HFFc6 (cell line): ENCODE measurements at places on chromosomes 3 and 15. TPM values are rescaled to one million over a fixed set of nuclear protein-coding genes. Genes with fewer than 3 reads are reported as not detected.

DNA sequence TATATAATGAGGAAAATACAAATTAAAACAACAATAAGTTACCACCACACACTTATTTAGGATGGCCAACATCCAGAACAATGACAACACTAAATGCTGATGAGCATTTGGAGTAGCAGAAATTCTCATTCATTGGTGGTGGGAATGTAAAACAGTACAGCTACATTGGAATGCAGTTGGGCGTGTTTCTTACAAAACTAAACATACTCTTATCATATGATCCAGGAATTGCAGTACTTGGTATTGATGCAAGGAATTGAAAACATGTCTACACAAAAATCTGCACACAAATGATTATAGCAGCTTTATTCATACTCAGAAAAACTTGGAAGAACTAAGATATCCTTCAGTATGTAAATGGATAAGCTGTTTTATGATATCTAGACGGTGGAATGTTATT is 594.2 kb downstream of the ZBBX start:
- no peaks in the 10 kb centered on the region for H3K4me1 ChIP-seq
- DNase-seq = no peak
- H3K27ac ChIP-seq = no peak overlapping the region
- H3K27me3 ChIP-seq = no peaks in the 10 kb centered on the region
- peaks cover 5% of the 10 kb centered on the region; the same call in 1 of the 2 replicates for H3K36me3 ChIP-seq

GRCh38 chr15:29018995-29019976 is 133.5 kb downstream of the APBA2 start:
- 0 out of 2 replicates have a peak, but pooled peaks cover under 1% of the 10 kb centered on the region for H3K4me1 ChIP-seq
- DNase-seq = no peak
- no peaks in the 10 kb centered on the region for H3K36me3 ChIP-seq
- H3K27ac ChIP-seq = no peak overlapping the region
- H3K4me3 ChIP-seq = no peak overlapping the region
- H3K27me3 ChIP-seq = peaks cover 2% of the 10 kb centered on the region

DNA sequence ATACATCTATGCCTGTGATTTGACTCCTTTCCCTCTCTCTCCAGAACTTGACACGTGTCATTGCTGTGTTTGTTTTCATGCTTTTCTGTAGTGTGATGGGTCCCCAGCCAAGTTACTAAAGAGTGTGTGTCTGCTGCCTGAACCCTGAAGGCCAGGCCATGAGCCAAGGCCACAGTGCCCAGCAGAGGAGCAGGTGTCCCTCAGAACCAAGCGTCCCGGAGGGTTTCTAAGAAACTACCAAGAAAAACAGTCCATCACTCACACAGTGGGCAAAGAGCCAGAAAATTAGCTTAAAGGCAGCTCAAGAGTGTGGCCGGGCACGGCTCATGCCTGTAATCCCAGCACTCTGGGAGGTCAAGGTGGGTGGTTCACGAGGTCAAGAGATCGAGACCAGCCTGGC is 35.2 kb downstream of the FBXO45 start:
- no peak overlapping the region for H3K4me3 ChIP-seq
- DNase-seq = no peak
- no peak overlapping the region for H3K27ac ChIP-seq
- H3K27me3 ChIP-seq = peaks cover 25% of the 10 kb centered on the region
- H3K4me1 ChIP-seq = no peaks in the 10 kb centered on the region

DNA sequence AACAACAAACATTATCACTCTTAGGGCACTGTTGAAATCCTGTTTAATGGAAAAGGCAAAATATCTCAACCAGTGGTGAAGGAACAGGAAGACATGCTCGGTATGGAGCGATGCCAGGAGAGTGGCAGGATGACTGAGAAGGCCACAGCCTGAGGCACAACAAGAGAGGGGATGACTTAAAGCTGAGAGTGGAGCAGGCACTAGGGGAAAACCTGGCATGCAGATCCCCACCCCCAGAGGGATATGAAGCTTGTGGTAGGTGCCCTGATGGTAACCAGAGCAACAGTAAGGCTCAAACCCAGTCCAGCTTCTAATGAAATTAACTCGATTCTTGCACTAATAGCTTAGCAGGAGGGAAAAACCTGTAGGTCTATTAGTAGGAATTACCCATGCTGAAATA is 40.4 kb downstream of the LYSMD4 start:
- DNase-seq = no peak
- no peak overlapping the region for H3K4me3 ChIP-seq
- H3K4me1 ChIP-seq = peaks cover 10% of the 10 kb centered on the region; the same call in 1 of the 2 replicates
- H3K27me3 ChIP-seq = no peaks in the 10 kb centered on the region; the same call in 1 of the 2 replicates
- H3K36me3 ChIP-seq = peaks cover 21% of the 10 kb centered on the region
- no peak overlapping the region for H3K27ac ChIP-seq

DNA sequence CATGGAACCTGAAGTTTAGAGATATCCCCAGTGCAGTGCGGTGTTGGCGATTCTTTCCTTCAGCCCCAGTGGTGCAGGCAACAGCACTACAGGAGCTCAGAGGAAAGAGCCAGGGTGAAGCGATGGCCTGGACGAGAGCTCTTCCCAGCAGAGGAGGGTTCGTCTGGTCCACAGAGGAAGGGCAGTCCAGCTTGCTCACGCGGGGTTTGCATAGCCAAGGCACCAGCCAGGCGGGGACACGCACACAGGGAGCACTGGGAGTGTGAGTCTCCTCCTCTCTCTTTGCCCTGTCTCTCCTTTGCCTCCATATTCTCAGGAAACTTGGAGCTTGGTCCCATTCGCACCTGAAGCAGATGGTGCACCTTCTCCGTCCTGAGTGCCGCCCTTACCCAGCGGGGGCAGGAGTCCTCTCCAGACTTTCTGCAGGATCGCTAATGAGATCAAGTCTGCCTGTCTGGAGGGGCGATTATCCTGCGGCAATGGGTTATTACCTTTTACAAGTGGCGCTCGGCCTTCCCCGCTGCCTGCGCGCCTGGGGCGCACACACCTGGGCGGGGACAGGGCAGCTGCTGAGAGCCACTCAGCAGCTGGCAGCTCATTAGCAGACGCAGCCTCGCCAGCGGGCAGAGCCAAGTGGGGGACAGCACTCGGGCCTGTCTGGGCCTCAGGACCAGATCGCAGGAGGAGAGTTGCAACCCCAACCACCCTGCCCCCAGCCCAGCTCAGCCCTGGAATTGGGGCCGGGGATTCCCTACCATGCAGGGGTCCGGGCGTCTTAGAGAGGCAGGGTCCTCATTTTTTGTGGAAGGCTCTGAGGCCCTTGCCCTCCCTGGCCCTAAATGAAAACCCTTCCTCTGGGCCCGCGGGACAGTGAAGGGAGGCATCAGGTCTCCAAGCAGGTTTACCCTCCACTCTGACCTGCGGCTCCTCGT is 119.0 kb upstream of the MEF2A start:
- H3K4me1 ChIP-seq = peaks cover 20% of the 10 kb centered on the region
- no peak for DNase-seq
- peaks cover 1% of the 10 kb centered on the region; the same call in 1 of the 2 replicates for H3K27me3 ChIP-seq

GRCh38 chr3:78506581-78507195 is 1261.1 kb downstream of the ROBO1 start:
- no peaks in the 10 kb centered on the region for H3K36me3 ChIP-seq
- H3K27me3 ChIP-seq = no peaks in the 10 kb centered on the region; the same call in none of the 2 replicates
- H3K27ac ChIP-seq = no peak overlapping the region
- DNase-seq = peak; percentile 12

GRCh38 chr3:66655044-66655443 is 154.2 kb upstream of the LRIG1 start:
- H3K27me3 ChIP-seq = peaks cover 20% of the 10 kb centered on the region
- no peaks in the 10 kb centered on the region for H3K4me1 ChIP-seq
- no peak for DNase-seq
- H3K36me3 ChIP-seq = no peaks in the 10 kb centered on the region
- H3K27ac ChIP-seq = no peak overlapping the region
- no peak overlapping the region for H3K4me3 ChIP-seq

DNA sequence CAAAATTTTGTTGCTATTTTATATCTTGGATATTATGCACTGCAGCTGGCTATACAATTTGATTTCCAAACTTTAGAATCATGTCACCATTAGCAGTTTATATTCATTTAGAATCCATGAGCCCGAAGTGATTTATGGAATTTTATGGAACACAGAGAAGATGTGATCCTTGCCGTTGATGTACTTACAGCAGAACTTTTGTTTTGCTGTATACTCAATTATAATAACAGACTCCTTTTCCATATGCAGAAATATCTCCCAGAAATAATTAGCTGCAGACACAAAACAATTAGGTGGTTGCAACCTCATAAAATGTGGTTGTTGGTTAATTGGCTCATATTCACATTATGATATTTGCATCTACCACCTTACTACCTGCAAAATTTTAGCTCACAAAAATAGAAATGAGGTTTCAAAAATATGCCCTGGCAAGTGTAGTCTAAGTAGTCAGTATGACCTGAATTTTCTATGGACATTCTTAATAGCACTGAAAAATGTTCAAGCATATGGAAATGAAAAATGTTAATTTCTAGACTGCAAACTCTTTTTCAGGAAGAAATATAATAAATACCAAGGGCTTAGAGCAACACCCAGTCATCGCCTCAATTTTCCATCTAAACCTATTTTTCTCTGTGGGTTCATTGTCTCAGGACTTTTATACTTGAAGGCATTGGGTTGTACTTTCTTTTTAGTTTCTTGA is 997.6 kb downstream of the MCTP2 start:
- H3K4me3 ChIP-seq = no peak overlapping the region
- H3K27me3 ChIP-seq = peaks cover 6% of the 10 kb centered on the region
- DNase-seq = no peak
- no peaks in the 10 kb centered on the region for H3K36me3 ChIP-seq
- peaks cover 5% of the 10 kb centered on the region; the same call in 1 of the 2 replicates for H3K4me1 ChIP-seq

GRCh38 chr3:159739969-159740368 is 248.7 kb upstream of the IL12A start:
- H3K4me3 ChIP-seq = no peak overlapping the region
- DNase-seq = no peak
- H3K4me1 ChIP-seq = peaks cover 49% of the 10 kb centered on the region
- H3K27ac ChIP-seq = no peak overlapping the region

DNA sequence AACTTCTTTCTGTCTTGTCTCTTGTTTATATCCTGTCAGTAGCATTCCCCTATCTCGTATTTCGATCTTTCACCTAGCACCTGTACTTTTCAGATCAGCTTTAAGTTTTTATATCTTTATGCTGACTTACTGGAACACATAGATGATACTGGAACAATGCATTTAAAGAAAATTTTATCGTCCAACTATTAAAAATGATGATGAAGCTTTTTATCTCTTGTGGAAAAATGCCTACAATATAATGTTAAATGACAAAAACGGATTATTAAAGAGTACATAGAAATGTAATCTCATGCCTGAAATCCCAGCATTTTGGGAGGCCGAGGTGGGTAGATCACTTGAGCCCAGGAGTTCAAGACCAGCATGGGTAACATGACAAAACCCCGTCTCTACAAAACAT is 139.5 kb downstream of the ZPLD1 start:
- no peaks in the 10 kb centered on the region for H3K36me3 ChIP-seq
- H3K27me3 ChIP-seq = no peaks in the 10 kb centered on the region; the same call in 1 of the 2 replicates
- H3K4me1 ChIP-seq = no peaks in the 10 kb centered on the region
- H3K27ac ChIP-seq = no peak overlapping the region
- DNase-seq = no peak
- no peak overlapping the region for H3K4me3 ChIP-seq

GRCh38 chr15:41969851-41970431 is 2.4 kb downstream of the EHD4 start:
- peaks cover 2% of the 10 kb centered on the region; the same call in 1 of the 2 replicates for H3K27me3 ChIP-seq
- DNase-seq = peak; percentile 20
- peak overlapping the region; percentile 89 for H3K4me3 ChIP-seq
- peaks cover 44% of the 10 kb centered on the region for H3K4me1 ChIP-seq

DNA sequence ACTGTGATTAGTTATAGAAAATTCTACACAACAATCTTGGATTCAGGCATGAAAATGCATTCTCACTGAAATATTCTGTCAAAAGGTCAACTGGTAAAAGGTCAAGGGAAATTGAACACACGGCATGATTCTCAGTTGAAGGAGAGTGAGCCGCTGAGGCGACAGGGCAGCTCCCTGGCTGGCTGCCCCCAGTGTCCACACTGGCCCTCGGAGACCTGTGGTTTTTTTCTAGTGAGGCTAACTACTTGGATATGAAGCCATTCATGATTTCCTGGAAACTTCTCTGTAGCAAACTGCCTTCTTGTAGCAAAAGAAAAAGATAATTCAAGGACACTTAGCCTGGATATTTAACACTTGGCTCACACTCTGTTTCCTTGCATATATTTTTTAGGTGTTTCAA is 37.2 kb downstream of the AADACL2 start:
- H3K4me3 ChIP-seq = no peak overlapping the region
- DNase-seq = no peak
- peaks cover 28% of the 10 kb centered on the region for H3K4me1 ChIP-seq

GRCh38 chr3:157282261-157283191 is 122.6 kb upstream of the CCNL1 start:
- peak overlapping the region; percentile 80 for H3K27ac ChIP-seq
- H3K36me3 ChIP-seq = peaks cover 12% of the 10 kb centered on the region; the same call in 1 of the 2 replicates
- H3K27me3 ChIP-seq = no peaks in the 10 kb centered on the region
- peaks cover 31% of the 10 kb centered on the region for H3K4me1 ChIP-seq
- peak; percentile 93 for DNase-seq

- H3K36me3 ChIP-seq = no peaks in the 10 kb centered on the region
- no peaks in the 10 kb centered on the region for H3K4me1 ChIP-seq
- no peak for DNase-seq
- peaks cover 40% of the 10 kb centered on the region for H3K27me3 ChIP-seq
Measured at GRCh38 chr3:46235425-46235824, 6.8 kb upstream of the CCR3 start.

DNA sequence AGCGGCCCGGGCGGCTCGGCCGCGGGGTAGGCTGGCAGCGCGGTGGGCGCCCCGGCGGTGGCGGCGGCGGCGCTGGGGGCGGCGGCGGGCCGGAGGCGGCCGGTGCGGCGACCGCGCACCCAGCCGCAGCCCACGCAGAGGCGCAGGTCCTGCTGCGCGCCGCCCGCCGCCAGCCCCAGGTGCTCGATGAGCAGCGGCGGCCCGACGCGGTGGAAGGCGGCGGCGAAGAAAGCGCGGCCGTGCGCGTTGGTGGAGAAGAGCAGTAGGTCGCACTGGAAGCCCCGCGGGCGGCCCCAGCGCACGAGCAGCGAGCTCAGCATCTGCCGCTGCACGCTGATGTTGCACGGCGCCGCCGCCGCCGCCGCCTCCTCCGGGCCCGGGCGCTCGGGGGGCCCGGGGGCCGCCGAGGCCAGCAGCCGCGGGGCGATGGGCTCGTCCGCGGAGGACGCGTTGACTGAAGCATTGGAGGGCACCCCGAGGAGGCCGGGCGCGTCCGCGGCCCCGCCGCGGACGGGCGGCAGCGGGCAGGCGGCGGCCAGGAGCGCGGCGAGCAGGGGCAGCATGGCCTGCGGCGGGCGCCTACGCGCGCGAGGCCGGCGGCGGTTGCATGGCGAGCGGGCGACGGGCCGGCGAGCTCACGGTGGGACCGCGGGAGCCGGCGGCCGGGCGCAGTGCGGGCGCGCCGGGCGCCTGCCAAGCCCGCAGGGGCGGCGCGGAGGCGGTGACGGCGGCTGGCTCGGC is 452 bp downstream of the TMEM158 start:
- H3K27me3 ChIP-seq = peaks cover 6% of the 10 kb centered on the region
- peak overlapping the region; percentile 98 for H3K4me3 ChIP-seq
- peaks cover 39% of the 10 kb centered on the region for H3K4me1 ChIP-seq
- peaks cover 5% of the 10 kb centered on the region for H3K36me3 ChIP-seq
- no peak overlapping the region for H3K27ac ChIP-seq

GOLGA8T gene
- total RNA-seq = not detected in 3 replicates

TICRR gene
- total RNA-seq = 3.2 and 4.4 TPM in 2 replicates

CCR1 gene
- total RNA-seq = not detected in 3 replicates

SYNPR gene
- total RNA-seq = not detected in 2 replicates

SLC6A20 gene
- not detected in 2 replicates for total RNA-seq

PROK2 gene
- total RNA-seq = not detected in 2 replicates

SETMAR gene
- total RNA-seq = 9.0 to 9.6 TPM (median 9.3 TPM) in 3 replicates

SHF gene
- 2.1 to 3.4 TPM (median 2.4 TPM) in 3 replicates for total RNA-seq

NPAP1 gene
- total RNA-seq = not detected in 3 replicates

CLEC3B gene
- 1.1 to 1.5 TPM (median 1.2 TPM) in 3 replicates for total RNA-seq

POLQ gene
- 3.2 to 7.0 TPM (median 6.1 TPM) in 3 replicates for total RNA-seq

ALDH1A3 gene
- 0.39 to 2.5 TPM (median 0.71 TPM) in 3 replicates for total RNA-seq

ARGFX gene
- total RNA-seq = not detected in 3 replicates

TEX55 gene
- total RNA-seq = not detected in 3 replicates
